ENCODE measurements at places on chromosomes 1 and 21. TPM values are rescaled to one million over a fixed set of nuclear protein-coding genes. Genes with fewer than 3 reads are reported as not detected.

DNA sequence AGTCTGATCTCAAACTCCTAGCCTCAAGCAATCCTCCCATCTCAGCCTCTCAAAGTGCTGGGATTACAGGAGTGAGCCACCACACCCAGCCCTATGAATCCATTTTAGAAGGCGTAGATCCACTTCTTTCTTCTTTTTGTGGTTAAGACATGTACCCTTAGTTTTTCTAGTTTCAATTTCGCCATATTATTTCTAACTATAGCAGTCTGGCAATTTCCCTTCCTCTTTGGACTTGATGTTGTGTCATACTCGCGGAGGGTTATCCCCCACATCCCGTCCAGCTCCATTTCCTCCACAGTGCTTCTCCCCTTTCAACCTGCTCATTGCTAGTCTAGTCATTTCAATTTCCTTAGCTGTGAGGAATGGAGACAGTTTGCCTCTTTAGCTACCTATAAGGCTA, 5.2 kb upstream of the LRRC8D start:
- DNase-seq, result no peak

DNA sequence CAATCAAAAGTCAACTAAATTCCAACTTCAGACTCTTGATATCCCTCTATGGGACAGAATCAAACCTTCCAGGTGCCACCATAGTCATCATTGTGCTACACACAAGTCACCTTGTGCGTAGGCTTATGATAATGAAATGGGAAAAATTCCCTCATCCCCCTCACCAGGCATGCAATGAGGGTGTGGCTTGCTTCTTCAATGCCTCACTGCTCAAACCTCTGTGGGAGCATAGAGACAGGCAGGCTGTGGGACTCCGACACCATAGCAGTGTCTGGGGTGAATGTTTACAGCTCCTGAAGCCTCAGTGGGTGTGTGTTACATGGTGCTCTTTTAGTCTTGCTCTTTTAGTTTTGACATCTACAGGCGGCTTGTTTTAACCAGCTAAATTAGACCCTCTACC, 42.4 kb downstream of the ZNF697 start:
- DNase-seq, result no peak

- DNase-seq, result no peak
Observed at GRCh38 chr1:44919400-44919799, 67.0 kb downstream of the EIF2B3 start.

DNA sequence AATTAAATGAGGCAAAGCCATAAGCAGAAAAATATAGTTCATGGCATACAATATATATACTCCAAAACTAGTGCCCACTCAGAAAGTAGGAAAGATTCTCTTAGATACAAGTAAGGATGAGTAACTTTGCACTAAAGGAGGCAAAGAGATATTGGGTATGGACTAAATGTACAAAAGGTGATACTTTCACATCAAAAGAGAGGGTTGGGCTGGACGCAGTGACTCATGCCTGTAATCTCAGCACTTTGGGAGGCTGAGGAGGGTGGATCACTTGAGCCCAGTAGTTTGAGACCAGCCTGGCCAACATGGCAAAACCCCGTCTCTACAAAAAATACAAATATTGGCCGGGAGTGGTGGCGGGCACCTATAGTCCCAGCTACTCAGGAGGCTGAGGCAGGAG, 6.7 kb downstream of the KYAT3 start:
- no peak for DNase-seq

GRCh38 chr1:38667626-38668025, 191.9 kb downstream of the RRAGC start:
- DNase-seq, result no peak

- DNase-seq, result no peak
Observed at GRCh38 chr1:170049176-170049800, 25.2 kb downstream of the KIFAP3 start.

GRCh38 chr1:167713330-167714081, 8.3 kb upstream of the MPZL1 start:
- DNase-seq, result no peak

GRCh38 chr1:186066411-186066810, 308.6 kb downstream of the TPR start:
- no peak for DNase-seq

- no peak for DNase-seq
Observed at GRCh38 chr1:225979421-225979820, 19.7 kb downstream of the SDE2 start.

DNA sequence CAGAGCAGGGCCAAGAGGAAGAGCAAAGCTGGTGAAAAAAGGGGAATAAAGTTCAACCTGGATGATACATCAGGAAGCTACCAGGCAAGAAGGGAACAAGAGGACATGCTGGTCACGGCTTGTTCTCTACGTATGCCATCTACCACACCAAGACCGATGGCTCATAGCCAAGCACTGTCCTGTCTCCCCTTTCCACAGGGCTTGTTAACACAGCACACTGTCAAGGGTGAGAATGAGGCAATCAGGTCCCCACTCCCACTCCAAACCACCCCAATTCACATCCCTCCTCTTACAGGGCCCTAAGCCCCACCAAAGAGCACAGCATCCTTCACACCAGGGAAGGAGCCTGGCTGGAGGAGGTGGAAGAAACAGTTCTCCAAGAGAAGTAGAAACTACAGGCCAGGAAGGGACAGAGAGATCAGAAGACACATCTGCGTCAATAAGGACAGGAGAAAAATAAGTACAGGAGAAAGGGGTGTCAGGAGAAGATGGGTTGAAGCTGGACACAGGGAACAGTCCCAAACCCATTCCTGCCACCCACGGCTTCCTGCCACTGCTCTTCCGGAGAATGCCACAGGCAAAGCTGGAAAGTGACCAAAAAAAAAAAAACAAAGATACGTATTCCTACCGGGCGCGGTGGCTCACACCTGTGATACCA, 923 bp upstream of the SHC1 start:
- no peak for DNase-seq

- DNase-seq, result no peak
Observed at GRCh38 chr21:45514311-45515021, 27.8 kb downstream of the SLC19A1 start.

- no peak for DNase-seq
Observed at GRCh38 chr1:88333086-88333695, 350.9 kb upstream of the PKN2 start.

GRCh38 chr1:24155011-24155782, 12.3 kb upstream of the IL22RA1 start:
- DNase-seq, result peak; percentile 8

GRCh38 chr1:103256490-103256889, 148.2 kb upstream of the COL11A1 start:
- peak; percentile 4 for DNase-seq

DNA sequence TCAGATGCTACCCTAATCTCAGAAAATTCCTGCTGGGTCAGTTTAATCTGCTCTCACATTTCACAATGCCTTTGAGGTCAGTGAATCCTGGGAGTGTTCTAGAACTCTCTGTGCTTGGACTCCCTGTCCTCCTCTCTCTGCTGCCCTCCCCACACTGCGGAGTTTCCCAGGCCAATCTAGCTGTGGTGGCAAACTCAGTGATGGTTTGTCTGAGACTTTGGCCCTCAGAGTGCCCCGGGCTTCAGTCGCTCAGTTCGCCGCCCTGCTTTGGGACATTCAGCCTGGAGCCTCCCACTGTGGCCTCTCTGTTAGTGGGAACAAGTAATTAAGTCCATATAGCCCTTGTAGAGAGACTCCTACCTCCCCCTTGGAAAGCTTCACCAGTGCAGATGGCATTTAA, 7.1 kb downstream of the C1orf226 start:
- DNase-seq, result no peak

The RGS16 gene
- 0.16 TPM for total RNA-seq

The TINAGL1 gene
- total RNA-seq, result not detected

The EPHX1 gene
- total RNA-seq, result 21.8 TPM

The ID3 gene
- 37.3 TPM for total RNA-seq

The NPR1 gene
- total RNA-seq, result not detected

The FOXD2 gene
- 0.79 TPM for total RNA-seq

The FCRL6 gene
- not detected for total RNA-seq

The ADCY10 gene
- total RNA-seq, result not detected

The NR5A2 gene
- total RNA-seq, result 2.2 TPM

The SLC35F3 gene
- 0.03 TPM for total RNA-seq

The CLK2 gene
- total RNA-seq, result 28.1 TPM

The NHLH1 gene
- total RNA-seq, result not detected

The COL9A2 gene
- 0.63 TPM for total RNA-seq

The KRTAP11-1 gene
- not detected for total RNA-seq

The TSPAN1 gene
- total RNA-seq, result not detected

The TBX19 gene
- total RNA-seq, result 2.2 TPM

The RNF207 gene
- 1.5 TPM for total RNA-seq
